ENCODE measurements at places on chromosomes 16 and 17.

DNA sequence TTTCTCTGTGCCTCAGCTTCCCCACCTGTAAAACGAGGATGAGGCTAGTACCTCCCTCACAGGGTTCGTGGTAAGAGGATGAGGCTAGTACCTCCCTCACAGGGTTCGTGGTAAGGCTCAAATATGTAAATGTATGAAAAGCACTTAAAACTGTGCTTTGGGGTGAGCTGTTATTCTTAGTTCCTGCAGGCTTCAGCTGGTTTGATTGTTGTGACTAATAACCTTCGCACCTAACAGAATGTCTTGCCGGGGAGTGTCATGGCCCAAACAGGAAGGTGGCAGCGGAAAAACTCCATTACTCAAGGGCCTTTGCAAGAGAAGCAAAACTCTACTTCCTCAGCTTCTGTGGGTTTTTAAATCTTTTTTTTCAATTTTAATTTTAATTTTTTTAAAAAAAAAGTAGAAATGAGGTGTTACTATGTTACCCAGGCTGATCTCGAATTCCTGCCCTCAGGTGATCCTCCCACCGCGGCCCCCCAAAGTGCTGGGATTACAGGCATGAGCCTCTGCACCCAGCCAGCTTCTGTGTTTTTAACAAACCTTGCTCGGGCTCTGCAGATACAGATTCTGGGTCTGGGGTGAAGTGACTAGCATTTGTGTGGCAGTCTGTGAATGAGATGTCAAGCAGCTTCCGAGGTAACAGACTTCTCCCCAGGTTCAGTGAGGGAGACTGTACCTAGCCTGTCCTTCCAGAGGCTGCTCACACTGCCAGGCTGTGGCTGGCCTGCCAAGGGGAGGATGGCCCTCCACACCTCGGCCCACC lies 103.0 kb downstream of the RAB11FIP4 start:
- no peak for DNase-seq

DNA sequence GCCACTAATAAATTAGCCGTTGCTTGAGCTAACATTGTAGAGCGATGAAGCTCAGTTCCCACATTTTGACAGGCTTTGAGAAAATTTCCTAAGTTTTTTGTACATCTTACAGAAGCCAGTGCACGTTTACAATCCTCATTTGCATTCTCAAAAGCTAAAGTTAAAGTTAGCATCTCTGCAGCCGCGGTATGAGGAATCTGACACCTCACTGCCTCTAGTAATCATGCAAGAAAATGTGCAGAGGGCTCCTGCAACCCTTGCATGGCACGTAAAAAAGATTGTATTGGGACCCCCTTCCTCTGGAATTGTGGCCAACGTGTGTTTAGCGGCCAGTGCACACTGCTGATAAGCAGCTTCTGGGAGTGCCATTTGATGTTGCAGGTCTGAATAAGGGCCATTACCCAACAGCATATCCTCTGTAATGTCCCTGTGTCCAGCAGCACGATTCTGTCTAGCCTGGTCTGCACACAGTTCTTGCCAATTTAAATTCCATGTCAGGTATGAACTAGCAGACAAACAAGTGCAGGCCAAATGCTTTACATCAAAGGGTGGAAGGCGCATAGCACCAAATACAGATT lies 12.4 kb upstream of the ZNF689 start:
- no peak for DNase-seq

- DNase-seq: no peak
These were observed 37.6 kb downstream of the CBFA2T3 start for GRCh38 chr16:88939245-88939971.

DNA sequence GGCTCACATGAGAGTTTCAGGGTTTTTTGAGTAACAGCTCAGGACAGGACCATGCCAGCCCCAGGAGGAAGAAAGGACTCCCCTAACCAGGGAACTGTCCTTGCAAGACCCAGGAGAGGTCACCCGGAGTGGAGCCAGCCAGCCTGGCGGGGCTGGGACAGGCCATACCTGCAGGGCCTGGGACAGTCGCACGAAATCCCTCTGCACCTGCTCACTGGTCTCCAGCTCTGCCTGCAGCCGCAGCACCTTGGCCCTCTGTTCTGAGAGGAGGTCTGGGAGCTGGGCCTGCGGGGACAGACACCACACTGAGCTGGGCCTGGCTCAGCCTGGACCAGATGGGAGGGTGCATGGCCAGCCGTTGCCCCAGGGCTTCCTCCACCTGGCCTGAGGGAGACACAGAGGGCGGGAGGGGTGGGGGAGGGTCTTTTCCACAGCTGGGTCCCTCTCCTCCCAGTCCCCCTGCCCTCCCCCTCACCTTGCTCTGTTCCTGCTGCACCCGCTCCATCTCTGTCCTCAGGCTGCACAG lies 19.7 kb downstream of the RABEP2 start:
- no peak for DNase-seq

DNA sequence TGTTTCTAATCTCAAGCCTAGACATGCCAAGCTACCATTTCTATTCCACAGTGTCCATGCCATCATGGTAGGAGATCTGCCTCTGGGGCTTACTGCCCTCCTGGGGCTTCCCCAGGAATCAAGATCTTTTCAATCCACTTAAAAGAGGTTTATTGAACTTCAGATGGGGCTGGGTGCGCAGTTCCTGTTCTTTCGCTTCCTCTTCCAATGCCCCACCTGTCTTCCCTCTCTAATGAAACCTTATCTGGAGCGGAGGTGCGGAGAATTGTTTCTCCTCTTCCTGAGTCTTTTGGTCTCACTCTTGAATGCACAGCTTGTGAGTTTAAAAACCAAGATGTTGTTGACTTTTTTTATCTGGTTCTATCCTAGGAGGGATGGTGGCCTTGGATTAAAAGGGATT lies 30.4 kb upstream of the METTL16 start:
- no peak for DNase-seq

DNA sequence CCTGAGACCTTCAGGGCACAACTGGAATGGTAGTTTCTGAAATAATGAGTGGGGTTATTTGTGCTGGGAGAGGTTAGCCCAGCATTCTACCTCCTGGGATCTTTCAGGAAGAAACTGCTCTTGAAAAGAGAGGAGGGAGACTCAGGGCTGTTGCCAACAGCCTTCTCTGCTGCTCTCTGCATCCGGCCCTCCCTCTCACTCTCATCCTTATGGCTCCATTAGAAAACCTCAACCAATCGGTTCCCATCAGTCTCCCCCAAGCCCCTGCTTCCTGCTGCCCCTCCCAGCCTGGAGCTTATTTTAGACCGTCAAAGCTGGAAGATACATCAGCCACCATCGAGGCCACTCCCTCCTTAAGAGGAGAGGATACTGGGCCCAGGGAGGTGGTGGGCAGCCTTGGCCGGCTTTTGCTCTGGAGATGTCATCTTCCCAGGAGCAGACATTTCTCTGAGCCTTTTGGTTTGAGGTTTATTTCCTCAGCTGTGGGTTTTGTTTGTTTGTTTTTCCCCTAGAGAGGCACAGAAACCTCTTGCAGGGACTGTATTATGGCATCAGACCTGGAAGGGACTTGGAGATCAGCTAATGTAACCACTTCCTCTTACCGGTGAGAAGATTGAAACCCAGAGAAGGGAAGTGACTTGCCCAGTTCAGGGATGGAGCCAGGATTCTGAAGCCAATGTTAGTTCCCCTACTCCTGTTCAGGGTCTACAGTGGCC lies 2.7 kb downstream of the MPRIP start:
- peak; percentile 90 for DNase-seq

DNA sequence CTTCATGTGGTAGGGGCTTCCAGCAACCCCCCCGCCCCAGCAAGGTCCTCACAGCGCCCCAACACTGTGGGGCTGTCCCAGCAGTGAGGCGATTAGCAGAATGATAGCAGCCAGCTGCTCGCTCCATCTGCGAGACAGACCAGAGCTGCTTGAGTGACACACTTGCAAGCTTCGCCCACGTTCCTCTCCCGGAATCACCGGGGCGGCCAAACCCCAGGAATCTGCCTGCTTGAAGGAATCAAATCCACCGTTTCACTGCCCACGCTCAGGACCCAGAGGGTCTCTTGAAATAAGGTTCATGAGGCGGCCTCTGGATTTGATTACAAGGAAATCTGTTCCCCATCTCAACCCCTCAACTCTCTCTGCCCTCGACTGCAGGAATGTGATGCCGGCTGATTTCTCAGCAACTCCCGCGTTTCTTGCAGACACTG lies 356.0 kb downstream of the C16orf95 start:
- no peak for DNase-seq

- no peak for DNase-seq
These were observed 27.5 kb downstream of the TMEM238L start for GRCh38 chr17:10776381-10776780.

GRCh38 chr17:28878981-28879380 lies 18.6 kb downstream of the FLOT2 start:
- DNase-seq: peak; percentile 40

DNA sequence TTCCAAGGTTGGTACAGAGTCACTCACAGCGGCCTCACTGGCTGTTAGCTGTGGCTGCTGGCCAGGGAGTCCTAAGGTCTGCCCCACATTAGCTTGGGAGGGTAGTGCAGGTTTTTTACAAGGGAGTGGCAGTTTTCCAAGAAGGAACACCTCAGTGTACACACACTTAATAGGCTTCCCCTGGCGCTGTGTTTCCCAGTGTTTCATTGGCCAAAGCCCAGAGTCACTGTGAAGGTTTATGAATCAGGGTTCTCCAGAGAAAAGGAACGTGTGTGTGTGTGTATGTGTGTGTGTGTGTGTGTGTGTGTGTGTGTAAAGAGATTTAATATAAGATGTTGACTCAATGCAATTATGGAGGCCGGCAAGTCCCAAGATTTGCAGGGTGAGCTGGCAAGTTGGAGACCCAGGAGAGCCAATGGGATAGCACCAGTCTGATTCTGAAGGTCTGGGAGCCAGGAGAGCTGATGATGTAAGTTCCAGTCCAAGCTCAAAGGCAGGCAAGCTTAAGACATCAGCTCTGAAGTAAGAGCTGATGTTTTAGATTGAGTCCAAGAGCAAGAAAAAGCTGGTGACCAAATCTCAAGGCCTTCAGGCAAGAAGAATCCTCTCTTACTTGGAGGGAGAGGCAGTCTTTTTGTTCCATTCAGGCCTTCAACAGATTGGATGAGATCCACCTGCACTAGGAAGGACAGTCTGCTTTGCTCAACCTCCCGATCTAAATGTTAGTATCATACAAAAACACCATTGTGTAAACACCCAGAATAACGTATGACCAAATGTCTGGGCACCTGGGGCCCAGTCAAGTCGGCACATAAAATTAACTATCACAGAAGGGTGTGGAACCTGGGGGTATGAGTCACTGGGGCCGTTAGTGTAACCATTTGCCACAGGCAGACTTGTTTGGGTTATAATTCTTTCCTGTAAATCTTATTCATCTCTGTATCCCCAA lies 206.8 kb downstream of the PRKCA start:
- peak; percentile 96 for DNase-seq

GRCh38 chr16:19502395-19503131 lies 19.3 kb downstream of the GDE1 start:
- DNase-seq: peak; percentile 60

DNA sequence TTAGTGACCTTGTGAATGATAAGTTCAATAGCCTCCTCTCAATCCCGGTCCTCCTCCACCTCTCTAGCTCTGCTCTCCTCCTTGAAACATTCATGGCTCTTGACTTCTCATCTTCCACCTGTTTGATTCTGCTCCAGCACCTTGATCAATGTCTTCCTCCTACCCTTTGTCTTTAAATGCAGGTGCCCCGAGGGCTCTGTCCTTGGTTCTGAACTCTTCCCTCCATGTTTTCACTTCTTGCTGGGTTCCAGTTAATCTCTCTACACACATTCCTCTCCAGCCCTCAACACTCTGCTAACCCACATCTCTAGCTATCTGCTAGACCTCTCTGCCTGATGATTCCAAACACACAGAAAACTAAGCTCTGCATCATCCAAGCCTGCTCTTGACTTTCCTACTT lies 13.4 kb downstream of the CD300E start:
- DNase-seq: no peak

- no peak for DNase-seq
These were observed 64.6 kb downstream of the SREBF1 start for GRCh38 chr17:17772231-17772630.

DNA sequence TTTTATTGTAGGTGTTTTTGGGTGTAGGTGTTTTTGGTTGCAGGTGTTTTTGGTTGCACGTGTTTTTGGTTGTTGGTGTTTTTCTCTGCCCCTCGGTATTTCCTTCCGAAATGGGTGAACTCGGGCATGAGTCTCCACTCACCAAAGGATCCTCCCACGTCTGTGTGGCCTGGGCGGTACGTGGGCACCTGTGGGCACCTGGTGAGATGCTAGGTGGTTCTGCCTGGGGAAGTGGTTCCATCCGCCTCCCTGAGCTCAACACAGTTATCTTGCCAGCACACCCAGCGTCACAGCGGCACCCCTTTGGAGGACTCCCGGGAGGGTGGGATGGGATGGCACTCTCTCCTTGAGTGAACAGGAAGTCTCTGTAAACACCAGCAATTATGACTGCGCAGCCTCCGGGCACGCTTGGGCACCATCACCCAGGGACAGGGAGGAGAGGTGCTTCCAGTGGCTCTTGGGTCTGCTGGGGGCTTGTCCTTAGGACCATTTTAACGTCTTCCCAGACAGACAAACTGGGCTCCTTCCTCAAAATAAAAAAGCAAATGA lies 29.8 kb downstream of the COX4I1 start:
- no peak for DNase-seq

DNA sequence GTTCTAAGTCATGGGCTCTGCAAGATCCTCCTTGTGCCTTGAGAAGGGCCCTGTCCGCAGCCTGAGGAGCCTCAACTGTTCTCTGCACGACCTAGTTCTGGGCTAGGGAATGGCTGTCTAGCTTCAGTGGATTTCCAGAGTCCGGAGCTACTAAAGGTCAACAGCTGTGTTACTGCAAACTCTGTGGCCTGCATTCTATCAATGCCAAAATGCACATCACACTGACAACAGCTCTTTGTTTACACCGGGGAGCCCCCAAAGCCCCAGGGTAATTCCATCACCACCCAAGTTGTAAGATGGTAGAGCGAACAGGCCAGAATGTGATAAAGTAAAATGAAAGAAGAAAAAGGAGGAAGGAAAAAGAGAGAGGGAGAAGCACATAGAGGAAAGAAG lies 610.2 kb downstream of the MAF start:
- DNase-seq: no peak

GRCh38 chr16:2189252-2189893 lies 7.0 kb downstream of the CASKIN1 start:
- no peak for DNase-seq

DNA sequence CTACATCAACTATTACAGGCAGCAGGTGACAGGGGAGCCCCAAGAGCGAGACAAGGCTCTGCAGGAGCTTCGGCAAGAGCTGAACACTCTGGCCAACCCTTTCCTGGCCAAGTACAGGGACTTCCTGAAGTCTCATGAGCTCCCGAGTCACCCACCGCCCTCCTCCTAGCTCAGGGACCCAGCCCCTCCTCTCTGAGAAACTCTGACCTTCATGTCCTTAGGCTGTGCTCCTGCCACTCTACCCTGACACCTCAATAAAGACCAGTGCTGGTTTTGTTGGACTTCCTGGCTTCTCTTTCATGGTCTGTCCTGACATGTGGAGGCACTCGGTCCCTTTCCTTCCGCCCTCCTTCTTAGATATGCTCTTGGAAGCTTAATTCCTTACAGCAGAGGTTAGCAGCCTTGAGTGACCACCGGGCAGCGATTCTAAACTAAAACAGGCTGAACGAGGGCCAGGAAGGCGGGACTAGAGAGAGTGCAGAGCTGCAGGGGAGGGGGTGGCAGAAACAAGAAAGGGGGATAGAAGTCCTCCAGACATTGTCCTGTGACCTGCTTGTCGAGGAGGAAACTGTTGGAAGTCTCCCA lies 915 bp downstream of the AHSP start:
- DNase-seq: no peak

GRCh38 chr17:82978765-82979349 lies 100.6 kb upstream of the METRNL start:
- no peak for DNase-seq
